ENCODE measurements at places on chromosomes 16 and 17.
A peak's percentile ranks its signal among the peaks of the same experiment; 100 is the strongest.

GRCh38 chr17:16239931-16240330 lies 22.9 kb downstream of the PIGL start:
- no peak for DNase-seq

DNA sequence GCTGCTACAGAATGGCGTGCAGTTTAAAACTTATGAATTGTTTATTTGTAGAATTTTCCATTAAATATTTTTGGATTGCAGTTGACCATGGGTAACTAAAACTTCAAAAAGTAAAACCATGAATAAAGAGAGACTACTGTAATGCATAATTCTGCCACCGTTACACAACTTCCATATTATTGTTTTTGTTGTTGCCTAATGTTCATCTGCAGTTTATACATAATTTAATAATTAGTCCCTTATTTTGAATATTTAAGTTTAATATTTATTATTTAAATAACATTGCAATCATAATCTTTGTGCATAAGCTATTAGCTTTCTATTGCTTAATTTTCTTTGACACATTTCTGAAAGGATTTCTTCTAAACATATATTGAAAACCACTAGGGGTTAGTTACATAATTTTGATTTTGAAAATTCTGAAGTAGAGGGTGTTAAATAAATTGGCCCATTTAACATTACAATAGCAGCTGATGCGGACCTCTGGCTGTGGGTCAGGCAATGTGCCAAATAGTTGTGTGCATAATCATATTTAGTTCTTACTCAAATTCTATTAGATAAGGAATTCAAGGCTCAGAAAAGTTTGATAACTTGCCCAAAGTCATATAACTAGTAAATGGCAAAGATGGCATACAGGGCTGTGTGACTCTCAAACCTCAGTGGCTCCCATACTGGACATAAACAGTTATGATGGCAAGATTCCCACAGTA lies 31.1 kb downstream of the PPM1E start:
- no peak for DNase-seq

- peak; percentile 79 for DNase-seq
Measured at GRCh38 chr17:7280519-7281073, 922 bp upstream of the SLC2A4 start.

GRCh38 chr16:85270374-85270773 lies 158.1 kb upstream of the CIBAR2 start:
- DNase-seq, result no peak

DNA sequence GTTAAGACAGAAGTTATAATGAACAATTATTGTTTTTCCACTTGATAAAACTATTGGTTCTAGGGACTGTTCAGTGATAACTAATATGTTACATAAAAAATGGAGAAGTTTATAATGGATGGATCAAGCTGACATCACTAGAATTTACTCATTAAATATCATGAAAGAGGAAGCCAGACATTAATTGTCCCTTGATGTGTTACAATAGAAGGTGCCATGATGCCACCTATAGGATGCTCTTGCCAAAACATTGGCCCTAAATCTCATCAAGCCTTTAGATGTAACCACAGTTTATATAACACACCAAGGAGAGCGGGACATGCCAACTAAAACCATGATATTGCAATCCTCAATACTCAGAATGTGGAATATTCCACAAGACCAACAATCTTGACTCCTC lies 147.9 kb upstream of the MON1B start:
- no peak for DNase-seq

DNA sequence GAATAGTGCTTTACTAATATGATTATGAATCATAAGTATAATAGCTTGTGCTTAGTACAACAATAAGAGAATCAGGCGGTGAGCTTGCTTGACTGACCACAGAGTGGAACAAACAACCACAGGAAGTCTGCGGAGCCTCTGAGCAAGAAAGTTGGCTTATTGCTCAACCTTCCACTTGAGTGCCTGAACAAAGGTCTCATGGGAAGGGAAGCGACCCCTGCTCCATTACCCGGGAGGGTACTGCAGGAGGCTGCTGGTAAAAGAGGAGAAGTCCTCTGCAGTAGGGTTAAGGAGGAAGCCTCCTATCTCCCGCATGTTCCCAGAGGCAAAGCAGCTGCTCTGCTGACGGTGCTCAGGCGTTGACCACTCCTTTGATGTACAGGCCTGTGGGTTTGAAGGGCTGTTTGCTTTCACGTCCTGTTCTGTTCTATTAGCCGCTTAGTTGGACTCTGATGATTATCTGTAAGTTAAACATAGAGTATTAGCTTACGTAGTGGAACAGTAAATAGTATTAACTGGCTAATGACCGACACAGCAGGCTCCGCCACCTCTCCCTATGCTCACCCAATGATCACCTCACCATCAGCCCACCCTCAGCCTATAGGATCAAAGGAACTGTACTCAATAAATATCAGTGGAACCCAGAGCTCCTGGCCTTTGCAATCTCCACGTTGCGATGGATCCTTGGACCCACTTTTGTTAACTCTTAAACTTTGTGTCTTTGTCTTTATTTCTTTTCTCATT lies 17.5 kb downstream of the ALOX15B start:
- DNase-seq, result no peak

DNA sequence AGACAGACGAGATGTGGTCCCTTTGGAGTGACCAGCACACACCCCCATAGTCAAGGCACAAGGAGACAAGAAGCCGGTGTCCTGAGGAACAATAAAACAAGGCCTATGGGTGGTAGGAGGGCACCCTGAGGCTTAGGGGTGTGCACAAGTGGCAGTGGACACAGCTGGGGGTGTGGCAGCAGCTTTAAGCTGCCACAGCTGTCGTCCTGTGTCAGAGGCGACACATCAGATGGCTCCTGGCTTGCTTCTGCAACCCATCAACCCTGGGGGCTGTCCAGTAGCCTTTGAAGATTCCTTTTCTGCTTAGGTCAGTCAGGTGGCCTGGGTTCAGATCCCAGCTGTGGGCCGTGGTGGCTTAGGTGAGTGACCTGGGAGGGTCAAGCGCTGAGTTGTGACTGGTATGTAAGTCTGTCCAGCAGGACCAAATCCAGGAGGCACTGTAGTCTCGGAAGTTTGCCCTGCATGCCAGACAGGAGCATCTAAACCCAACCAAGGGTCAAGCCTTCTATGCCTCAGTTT lies 15.8 kb downstream of the DRC3 start:
- DNase-seq, result no peak

GRCh38 chr16:24382762-24383407 lies 126.8 kb downstream of the CACNG3 start:
- DNase-seq, result no peak

DNA sequence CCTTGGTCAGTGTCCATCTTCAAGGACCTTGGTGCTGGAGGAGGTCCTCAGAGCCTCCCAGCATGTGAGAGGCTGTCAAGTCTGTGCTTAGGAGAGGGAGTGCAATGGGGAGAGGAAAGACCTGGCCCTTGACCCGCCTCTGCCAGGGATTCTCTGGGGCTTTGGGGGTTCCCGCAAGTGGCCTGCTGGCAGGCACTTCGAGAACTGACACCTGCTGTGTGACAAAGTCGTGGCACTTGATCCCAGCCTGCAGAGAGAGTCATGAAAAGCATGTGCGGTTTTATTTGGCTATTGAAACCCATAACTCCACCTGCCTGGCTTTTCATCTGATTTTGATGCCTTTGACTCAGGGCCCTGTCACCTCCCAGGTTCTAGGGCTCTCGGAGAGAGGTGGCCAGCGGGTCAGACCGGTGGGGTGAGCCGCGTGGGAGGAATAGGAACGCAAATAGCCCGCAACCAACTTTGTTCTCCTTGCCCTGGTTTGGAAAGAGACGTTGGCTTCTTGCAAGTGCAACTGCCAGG lies 42.8 kb upstream of the GSE1 start:
- no peak for DNase-seq

GRCh38 chr16:53872248-53873221 lies 168.6 kb downstream of the FTO start:
- DNase-seq, result no peak

- DNase-seq, result no peak
Measured at GRCh38 chr17:13725288-13725990, 123.7 kb upstream of the HS3ST3A1 start.

DNA sequence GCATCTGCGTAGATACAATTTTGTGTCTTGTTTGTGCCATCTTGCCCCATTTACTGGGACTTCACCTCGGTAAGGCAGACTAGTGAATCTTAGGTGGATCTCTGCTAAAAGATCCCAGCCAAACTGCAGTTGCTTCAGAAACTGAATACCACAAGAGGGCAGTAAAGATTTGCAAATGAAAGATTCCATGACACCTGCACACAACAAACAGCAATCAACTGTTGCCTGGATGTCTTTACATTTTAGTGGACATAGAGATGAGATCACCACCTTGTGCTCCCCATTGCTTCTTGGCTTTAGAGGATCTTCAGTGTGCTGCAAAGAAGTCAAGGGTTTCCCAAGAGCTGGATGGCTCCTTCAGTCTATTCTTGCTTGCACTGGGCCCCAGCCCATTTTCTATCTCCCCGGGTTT lies 119.2 kb upstream of the CACNG5 start:
- no peak for DNase-seq

DNA sequence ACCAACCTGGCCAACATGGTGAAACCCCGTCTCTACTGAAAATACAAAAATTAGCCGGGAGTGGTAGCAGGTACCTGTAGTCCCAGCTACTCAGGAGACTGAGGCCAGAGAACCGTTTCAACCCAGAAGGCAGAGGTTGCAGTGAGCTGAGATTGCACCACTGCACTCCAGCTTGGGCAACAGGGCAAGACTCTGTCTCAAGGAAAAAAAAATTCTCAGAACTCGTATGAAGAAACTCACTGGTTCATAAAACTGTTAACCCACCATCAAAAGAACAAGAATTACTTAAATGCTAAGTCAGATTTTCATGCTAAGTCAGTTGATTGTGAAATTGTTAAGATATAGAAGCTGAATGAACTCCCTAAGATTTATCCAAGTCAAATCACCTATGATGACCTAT lies 31.3 kb downstream of the SLC39A11 start:
- no peak for DNase-seq

- DNase-seq, result no peak
Measured at GRCh38 chr17:50899005-50899460, 32.9 kb upstream of the TOB1 start.

DNA sequence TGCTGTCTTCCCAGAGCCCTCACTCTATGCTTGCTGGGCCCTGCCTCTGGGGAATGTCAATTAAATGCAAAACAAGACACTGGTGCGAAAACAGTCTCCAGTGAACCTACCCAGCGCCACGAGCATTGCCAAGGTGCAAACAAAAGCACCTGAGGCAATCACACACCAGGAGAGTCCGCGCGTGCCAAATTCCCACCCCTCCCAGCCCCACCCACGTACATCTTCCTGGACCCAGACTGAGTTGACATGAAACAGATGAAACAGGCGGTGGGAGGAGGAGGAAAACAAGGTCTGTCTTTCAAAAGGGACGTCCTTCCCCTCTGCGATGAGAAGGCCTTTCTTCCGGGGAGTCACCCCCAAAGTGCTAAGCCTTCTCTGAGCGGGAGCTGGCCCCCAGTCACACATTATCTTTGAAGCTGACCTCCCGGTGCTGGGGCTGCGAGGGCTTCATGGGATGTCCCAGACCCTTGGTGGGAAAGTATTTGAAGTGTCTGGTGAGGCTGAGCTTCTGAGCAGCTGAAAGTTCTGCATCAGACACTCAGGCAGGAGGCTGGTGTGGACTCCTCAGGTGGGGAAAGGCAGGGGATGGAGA lies 200.4 kb downstream of the AXIN2 start:
- no peak for DNase-seq

- DNase-seq, result no peak
Measured at GRCh38 chr17:28492352-28493310, 13.5 kb upstream of the FOXN1 start.

DNA sequence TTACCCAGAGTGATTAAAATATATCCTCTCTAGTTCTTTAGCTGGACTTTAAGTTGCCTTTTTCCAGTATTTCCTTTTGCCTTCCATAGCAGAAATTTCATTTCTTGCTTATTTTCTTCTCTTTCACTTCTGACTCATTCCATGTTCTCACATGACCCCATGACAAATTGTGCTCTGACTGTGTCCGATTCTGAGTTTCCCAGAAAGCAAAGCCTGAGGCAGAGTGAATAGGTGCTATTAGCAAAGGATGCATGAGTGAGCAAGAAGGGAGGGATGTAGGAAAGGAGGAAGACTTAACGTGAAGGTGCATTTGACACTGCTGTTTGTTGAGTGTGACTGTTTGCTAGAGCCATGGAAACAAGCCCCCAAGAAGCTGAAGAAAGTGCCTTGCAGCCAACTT lies 82.6 kb upstream of the CNTNAP4 start:
- no peak for DNase-seq

DNA sequence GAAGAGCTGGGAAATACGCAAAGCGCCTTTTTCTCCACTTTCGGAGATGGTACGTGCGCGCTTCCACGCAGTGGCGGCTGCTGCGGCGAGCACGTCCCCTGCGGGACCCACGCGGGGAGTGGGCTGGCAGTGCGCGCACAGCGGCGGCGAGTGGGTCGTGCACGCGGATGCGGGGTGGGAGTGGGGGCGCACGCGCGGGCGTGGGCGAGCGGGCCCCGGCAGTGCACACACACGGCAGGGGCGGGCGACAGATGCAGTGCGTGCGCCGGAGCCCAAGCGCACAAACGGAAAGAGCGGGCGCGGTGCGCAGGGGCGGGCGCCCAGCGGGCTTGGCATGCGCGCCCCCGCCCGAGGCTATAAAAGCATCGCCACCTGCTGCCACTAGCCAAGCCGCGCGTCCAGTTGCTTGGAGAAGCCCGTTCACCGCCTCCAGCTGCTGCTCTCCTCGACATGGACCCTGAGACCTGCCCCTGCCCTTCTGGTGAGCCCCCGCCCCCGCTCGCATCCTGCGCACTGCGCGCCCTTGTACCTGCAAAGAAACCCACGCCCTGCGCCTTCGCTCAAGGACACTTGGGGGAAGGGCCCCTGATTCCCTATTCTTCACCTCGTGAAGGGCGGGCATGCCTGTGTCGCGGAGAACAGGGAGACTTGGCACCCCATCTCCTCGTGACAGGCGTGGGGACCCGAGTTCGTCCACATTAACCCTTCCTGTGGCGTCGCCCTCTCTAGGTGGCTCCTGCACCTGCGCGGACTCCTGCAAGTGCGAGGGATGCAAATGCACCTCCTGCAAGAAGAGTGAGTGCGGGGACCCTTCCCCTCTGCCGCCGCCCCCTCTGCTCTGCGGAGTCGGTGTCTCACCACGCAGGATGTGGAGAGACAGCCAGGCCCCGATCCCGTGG lies at the start of gene MT3:
Gene MT3, plus strand, starts transcription at position 388 of the 899 bp plus-strand sequence. Its CDS starts 63 bp downstream, at position 451.
- DNase-seq, result no peak

DNA sequence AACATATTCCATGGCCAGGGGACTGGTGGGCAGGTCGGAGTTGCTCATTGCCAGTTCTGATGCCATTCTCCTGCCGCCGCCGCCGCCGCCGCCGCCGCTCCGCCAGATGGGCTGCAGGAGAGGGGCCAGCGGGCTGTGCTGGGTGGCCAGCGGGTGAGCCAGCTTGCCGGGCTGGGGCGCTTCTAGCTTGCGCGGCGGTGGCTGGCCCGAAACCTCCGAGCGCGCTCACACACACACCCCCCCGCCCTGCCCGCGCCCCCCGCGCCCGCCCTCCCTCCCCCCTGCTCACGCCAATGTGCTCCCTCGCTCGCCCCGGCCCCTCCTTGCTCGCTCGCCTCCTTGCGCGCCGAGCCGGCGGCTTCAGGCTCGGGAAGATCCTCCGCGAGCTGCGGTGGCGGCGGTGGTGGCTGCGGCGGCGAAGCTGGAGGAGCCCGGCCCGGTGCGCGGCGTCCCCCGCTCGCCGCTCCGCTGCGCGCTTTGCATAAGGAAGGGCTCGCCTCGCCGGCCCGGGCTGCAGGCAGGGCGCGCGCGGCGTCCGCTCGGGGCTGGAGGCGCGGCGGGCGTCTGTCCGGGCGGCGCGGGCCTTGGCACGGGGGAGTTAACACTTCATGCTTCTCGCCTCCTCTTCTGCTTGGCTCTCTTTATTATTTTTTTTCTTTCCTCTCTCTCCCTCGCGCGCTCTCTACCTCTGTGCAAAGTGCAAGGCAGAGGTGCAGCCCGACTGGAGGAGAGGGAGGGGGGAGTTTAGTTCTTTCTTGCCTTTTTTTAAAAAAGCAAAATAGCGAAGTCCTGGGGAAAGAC lies 500 bp downstream of the MAF start:
- DNase-seq, result no peak
